MV-4-11 (cell line): ENCODE measurements at places on chromosomes 2 and 18.
A peak's percentile ranks its signal among the peaks of the same experiment; 100 is the strongest.

DNA sequence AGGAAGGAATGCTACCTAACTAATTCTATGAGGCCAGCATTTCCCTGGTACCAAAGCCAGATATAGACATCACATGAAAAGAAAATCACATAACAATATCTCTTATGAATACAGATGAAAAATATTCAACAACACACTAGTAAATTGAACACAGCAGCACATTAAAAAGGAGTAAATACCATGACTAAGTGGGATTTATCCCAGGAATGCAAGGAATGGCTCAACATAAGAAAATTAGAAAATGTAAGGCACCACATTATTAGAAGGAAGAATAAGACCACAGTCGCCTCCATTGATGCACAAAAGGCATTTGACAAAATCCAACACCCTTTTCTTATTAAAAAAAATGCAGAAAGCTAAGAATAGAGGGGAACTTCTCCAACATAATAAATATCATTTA, 133.9 kb downstream of the TTC32 start:
- DNase-seq: no peak

DNA sequence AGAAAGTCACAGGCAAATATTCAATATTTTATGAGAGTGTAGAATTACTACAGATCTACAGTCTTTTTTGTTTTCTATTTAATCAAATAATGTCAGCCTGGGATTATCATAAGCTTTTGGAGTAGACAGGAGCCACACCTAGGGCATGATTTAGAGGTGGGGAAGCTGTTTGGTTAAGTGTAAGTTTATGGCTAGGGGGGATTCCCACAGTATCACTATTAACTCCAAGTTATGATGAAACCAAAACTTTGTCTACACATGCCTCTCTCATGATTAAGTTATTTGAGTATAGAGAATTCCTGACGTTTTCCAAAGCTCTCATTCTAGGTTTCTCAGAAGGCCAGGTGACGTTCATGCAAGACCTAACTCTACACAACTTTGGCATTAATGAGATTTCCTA, 2.1 kb downstream of the SERPINB10 start:
- DNase-seq: no peak

- no peak for DNase-seq
Measured at GRCh38 chr18:46622451-46622850, 34.6 kb downstream of the LOXHD1 start.

DNA sequence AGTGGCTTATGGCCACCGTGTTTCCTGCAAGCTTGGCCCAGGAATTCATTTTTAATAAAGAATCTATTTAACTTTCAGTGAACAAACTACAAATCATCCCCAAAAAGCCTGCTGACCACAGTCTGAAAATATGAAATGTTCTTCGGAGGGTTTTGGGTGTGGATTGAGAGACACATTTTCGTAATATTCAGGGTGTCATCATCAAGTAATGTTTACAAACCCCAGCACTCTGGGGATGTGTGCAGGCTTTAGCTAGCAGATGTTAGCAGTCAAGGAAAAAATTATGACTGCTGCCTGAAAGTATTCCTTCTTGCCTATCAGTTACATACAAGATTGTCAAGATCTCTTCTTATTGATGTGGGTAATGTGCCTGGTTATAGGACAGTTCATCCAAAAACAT, 143.9 kb upstream of the FN1 start:
- peak; percentile 63 for DNase-seq

DNA sequence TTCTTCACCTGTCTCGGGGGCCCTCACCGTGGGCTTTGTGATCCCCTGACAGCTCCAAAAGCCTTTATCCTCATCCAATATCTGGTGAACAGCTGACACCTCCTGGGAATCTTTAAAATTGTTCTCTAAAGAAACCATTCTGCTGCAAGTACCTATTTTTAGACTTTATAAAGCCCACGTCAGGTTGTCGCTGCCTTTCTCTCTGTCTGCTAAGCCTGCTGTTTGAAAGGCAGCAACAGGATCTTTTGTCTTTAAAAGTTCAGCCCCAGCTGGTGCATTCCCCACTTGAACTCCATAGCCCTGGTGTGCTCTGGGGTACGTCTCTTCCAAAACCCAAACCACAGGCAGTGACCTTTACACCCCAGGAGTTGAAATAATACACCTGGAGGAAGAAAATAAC, 145.0 kb downstream of the NEDD4L start:
- DNase-seq: no peak
